IMR-90 (cell line): ENCODE measurements at places on chromosomes 12 and 14. TPM values are rescaled to one million over a fixed set of nuclear protein-coding genes. Genes with fewer than 3 reads are reported as not detected.
A peak's percentile ranks its signal among the peaks of the same experiment; 100 is the strongest.

GRCh38 chr12:85849344-85849743, 13.1 kb upstream of the RASSF9 start:
- DNase-seq: no peak

Gene PLCZ1
- not detected in 2 replicates for polyA plus RNA-seq

Gene MORN3
- 0.22 and 0.37 TPM in 2 replicates for polyA plus RNA-seq

DNA sequence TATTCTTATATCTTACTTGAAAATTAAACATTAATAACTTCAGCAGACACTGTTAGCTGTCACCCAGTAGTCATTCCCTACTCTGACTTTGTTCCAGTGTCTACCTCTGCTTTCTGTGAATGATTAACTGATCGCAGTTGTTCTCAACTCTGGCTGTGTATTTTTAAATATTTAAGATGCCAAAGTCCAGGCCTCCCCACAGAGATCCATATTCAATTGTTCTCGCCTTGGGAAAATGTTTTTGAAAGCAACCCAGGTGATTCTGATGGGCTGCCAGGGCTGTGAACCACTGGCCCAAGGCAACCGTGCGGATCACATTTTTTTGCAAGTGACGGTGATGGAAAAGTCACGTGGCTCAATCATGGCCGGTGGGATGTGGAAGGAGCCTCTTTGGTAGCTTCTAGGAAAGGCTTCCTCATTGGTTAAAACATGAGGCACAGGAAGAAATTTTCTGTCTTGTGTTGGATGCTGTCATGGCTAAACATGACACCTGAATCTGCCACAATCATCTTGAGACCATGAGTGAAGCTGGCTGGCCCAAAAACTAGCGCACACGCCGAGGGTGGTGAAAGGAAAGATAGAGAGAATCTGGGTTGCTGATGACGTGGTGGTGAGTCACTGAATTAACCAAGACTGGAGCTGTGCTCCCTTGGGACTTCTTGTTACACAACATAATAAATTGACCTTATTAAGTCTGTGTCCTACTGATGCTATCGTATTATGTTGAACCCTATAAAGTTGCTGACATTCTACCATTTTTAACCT, 37.2 kb downstream of the RDH12 start:
- peak; percentile 93 for DNase-seq

GRCh38 chr14:76698191-76698590, 63.1 kb upstream of the VASH1 start:
- no peak for DNase-seq

- DNase-seq: peak; percentile 5
Measured at GRCh38 chr14:29085546-29085945, 319.0 kb downstream of the FOXG1 start.

DNA sequence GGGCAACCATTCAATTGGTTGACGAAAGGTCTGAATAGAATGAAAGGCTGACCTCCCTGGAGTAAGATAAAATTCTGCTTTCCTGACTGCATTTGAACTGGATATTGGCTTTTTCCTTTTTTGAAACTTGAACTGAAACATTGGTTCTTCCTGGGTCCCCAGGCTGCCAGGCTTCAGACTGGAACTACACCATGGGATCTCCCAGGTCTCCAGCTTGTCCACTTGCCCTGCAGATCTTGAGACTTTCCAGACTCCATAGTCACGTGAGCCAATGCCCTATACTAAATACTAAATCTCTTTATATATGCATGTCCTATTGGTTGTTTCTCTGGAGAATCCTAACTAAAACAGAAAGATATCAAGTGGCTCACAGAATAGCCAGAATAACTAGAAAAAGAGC, 118.7 kb upstream of the KRR1 start:
- DNase-seq: no peak

GRCh38 chr12:98465950-98466602, 49.3 kb upstream of the TMPO start:
- DNase-seq: no peak

DNA sequence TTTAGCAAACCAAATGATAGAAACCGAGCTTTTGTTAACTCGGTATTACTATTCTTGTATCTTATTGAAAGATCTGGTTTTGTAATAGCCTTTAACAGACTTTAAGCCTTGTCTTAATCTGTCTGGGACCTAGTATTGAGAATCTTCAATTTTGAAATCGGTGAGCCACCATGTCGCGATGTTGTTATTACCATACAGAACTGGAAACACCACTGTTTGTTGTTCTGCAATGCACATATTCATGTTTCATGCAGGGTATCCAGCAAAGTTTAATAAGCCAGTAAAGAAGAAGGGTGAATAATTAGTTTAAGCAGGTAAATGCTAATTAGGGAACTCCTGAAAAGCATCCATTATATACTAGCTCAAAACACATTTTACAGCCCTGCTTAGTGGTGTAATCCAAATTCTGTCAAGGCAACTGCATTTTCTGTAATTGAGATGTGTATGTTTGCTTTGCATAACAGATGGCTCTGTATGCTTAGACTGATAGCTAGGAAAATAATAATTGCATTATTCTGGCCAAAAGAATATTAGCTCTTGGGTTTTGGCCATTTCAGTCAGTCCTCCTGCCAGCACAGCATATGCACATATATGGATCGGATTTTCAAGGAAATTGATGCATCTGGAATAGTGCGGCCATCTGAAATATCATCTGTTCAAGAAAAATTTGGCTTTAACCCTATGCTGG, 389.2 kb downstream of the EGLN3 start:
- DNase-seq: no peak
